ENCODE measurements at places on chromosomes 2 and 18.

GRCh38 chr2:73971722-73972121, 13.0 kb upstream of the TET3 start:
- no peak for DNase-seq

GRCh38 chr18:54871231-54871630, 43.0 kb downstream of the RAB27B start:
- DNase-seq = no peak

- no peak for DNase-seq
These were observed 17.9 kb upstream of the SFXN5 start for GRCh38 chr2:73089270-73090030.

DNA sequence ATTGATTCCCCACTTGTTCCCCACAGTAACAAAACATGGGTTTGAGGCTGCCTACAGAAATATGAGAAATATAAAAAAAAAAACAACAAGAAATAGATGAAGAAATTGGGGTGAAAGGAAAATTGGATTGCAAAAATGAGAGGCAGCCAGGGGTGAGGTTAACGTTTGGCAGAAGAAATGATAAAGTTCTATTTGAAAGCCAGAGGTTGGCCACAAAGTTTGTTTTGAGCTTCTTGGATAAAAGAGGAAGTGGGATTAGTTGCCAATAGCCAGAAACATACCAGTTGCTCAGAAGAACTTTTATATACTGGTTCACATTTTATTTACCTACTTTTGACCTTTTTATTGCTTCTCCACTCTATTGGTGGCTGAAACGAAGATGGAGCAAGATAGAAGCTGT, 67.5 kb downstream of the FASTKD2 start:
- DNase-seq = no peak

GRCh38 chr2:120589771-120590608, 145.7 kb upstream of the GLI2 start:
- no peak for DNase-seq

DNA sequence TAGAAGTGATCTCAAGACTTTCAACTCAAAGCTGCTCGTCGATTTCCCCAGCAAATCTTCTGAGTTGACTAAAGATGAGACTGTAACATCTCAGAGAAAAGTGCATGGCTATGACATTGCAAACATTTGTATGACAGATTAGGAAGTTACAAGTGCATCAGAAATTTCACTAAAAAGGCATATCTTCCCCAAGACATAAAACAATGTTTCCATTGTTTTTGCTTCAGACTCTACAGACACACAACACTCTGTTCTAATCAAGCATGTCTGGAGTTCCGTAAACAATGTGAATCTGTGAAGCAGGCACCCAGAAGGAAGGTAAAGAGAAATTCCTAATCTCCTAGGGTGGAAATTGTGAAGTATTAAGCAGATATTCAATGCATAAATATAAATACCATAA, 144.6 kb upstream of the LYPD1 start:
- no peak for DNase-seq

- no peak for DNase-seq
These were observed 291.4 kb downstream of the KCNS3 start for GRCh38 chr2:18169893-18170175.
